ENCODE measurements at places on chromosomes 1 and 21.

DNA sequence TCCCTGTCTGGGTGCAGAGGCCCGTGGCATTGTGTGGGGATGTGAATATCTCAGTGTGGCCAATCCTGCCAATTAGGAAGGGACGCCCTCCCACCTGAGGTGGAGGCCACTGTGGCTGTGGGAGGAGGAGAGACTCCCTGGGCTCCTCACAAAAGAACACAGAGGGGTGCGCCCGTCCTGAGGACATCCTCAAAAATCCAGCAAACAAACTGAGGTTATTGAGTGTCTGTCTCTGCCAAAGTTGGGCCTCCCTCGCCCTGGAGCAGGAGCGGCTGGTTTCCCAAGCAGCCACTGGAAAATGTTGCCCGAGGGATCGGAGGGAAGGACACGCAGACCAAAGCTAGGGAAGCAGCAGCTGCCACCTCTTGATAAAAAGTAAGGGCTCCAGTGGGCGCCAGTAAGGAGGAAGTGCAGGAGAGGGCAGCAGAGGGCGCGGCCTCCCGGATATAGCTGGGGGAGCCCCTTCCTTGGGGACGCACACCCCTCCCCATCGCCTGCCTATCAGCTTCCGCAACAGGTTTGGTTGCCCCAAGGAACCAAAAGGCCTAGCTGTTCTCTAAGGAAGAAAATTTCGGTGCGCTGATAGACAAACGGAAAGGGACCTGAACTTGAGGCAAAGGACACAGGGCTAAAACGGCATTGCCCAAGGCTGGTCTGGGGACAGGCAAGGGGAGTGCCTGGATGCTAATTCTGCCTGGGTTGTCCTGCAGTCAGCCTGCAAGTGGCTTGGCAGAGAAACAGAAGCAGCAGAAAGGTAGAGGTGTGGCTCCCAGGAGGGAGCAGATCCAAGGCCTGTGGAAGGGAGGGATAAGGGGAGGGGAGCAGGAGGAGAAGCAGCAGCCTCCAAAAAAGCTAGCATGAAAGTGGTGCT, 1.7 kb upstream of the GRIK3 start:
- DNase-seq, result peak; percentile 63

DNA sequence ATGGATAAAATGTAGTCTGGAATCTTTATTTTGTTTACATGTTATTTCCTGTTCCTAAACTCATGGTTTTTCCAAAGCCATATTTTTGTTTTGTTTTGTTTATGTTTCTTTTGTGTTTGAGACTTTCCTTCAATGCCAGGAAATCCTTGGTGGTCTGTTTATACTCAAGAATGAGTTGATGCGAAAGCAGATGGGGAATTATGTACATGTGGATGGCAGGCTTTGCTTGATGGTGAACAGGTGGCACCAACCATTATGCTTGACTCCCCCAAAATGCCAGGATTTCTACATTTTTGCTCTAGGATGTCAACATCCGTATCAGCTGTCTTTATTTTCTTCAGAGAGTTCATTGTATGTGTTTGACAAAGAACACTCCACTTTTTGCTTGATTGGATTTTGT, 448.5 kb downstream of the PRDM2 start:
- DNase-seq, result no peak

DNA sequence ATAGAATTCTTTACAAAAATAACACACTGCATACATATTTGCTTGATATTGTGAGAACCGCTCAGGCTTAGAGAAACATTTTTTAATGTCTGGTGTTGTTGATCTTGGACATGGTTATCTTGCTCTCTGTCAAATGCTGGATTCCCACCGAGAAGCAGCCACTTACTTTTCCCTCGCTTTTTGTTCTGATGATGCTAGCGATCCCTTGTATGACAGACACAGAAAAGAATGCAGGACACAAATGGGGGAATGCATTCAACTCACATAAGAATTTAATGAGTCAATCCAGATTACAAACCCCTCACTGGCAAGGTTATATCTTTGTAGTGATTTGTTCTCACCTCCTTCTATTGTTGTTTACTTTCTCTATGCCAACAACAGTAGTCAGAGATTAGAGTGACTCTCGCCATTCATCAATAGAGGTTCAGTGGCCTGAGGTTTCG, 76.8 kb upstream of the AKT3 start:
- no peak for DNase-seq

GRCh38 chr1:41726899-41727748, 191.6 kb downstream of the HIVEP3 start:
- peak; percentile 43 for DNase-seq

- DNase-seq, result no peak
Measured at GRCh38 chr1:33797849-33798248, 66.0 kb upstream of the HMGB4 start.

DNA sequence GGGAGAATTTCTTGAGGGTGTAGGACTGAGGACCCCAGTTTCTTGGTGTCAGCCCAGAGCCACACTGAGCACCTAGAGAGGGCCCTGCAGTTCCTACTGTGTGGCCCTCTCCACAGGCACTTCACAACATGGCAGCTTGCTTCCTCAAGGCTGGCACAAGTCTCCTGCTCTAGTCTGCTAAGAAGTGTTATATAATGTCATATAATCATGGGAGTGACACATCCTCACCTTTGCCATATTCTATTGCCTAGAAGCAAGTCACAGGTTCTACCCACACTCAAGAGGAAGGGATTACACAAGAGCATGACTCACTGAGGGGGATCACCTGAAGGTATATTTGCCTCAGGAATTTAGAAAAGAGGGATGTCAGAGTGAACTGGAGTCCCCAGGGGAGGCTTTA, 5.5 kb upstream of the SNX27 start:
- DNase-seq, result no peak

DNA sequence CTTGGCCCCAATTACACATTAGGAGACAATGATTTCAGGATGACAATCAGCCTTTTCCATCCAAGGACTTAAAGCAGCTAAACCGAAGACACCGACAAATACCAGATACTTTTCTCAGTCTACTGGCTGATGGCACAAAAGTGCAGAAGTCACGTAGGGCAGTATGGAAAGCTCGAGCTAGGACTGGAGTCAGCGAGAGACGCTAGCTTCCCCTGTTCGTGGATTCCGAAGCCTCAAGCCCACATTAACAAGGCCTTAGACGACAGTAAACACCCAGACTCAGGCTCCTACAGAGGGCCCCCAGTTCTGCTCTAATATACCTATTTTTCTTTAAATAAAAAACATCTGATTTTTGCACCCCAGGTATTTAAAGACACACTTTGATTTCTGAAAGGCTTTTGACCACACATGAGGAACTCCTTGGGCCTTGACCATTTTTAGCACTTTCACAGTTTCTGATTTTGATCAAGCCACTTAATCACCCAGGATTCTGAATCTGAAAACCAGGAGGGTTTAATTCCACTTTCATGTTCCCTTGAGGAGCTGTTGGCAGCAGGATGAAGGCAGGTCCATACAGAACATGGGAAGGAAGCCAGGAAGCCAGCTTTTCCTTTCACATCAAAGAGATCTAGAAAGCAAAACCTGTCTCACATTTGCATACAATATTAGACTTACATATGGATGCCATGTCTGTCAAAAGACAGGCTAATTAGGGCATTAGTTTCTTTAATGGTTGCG, 204.1 kb downstream of the GABPA start:
- no peak for DNase-seq

DNA sequence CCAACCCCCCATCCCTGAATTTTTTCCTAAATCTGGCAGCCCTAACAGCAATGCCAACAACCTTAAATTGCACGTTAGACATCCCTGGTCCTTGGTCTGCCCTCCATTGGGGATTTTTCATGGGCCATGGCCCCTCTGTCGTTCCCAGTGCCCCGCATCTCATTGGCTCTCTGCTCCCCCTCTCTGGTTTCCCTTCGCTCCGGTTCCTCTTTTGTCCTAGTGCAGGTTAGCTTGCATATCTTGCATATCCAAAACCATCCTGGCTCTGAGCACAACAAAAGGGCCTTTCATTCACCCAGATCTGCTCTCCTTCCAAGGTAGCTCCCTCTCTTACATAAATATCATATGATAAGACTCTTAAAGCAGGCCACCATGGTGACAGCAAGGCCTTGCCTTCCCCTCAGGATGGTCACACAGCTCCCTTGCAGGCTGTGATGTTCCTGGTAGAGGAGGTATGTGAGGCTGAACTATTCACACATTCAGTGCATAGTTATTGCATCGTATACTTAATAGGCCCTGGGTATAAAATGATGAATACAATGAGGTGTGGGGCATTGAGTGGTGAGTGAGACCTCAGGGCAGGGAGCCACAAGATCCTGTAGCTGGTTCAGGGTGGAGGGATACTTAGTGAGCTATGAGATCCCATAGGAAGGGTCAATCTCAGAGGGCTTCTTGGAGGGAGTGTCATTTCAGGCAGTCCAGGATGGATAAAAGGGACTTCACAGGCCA, 45.2 kb downstream of the TENT5C start:
- no peak for DNase-seq

DNA sequence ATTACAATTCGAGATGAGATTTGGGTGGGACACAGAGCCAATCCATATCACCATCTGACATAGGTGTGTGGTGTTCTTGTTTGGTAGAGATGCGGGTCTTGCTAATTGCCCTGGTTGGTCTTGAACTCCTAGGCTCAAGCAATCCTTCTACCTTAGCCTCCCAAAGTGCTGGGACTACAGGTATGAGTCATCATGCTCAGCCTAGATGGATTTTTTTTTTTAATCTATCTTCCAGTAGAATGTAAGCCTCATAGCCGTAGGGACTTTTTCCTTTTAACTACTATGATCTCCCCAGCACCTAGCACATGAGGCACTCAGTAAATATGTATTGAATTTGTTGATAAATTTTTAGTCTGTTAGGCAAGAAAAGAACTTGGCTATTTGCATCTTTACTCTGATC, 94.6 kb upstream of the TENT5C start:
- DNase-seq, result no peak

DNA sequence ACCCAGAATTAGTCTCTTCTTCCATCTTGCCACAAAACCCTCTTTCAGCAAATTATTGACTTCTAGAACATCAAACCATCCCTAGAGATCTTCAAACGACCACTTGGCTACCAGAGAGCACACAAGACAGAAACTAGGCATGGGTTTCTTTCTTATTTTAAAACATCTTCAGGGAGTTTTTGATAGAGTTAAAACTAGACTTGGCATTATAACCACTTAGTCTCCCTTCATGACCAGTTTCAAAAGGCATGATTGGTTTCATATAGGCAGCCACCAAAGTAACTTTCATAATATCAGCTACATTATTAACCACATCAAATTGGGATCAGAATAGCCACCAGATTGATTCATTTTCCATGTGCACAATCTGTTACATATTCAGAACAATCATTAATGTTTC, 368.4 kb upstream of the GREM2 start:
- no peak for DNase-seq

DNA sequence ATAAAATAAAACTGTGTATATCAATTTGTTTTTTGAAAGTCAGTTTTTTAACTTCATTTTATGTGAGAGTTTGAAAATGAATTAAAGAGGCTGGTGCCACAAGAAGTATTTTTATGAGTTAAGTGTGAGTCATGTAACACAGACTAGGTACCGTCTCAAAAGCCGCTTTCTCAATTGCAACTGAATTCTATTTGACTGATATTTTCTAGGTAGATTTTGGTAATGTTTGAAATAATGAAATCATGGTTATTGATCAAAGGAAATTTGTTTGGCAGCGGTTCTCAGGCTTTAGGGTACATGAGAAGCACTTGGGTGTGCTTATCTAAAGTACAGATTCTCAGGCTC, 4.6 kb downstream of the SNX27 start:
- no peak for DNase-seq

DNA sequence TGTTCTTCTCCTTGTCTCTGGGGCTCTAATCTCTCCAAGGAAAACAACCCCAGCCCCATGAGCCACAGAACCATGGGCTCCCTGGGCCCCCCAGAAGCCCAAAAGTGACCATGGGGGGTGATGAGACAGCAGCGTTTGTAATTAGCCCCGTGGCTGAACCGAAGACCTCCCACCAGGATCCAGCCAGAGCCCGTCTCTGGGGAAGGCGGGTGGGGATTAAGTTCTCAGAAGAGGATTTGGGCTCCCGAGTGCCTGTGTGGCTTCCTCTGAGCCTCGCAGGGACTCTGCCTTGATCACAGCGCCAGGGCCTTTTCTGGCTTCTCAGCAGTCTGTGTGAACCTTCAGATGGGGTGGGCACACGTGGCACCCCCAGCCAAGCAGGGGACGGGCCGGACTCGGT, 77.0 kb downstream of the ALPL start:
- DNase-seq, result no peak

DNA sequence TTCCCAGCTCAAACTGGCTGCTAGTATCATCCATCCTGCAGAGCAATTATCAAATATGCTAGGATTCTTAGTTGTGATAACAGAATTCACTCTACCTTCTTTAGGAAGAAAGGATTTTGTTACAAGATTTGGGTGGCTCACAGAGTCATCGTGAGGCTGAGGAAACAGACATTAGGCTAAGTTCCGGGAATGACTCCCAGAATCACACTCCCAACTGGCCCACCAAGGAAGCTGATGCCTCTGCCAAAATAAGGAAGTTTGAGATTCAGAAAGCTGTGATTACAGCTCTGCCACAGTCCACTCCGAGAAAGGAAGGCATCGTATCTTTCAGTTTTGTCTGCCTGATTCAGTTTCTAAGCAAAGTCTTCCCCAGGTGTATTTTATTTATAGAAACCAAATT, 50.6 kb upstream of the LYPLAL1 start:
- DNase-seq, result no peak

GRCh38 chr1:77899647-77900320, 11.4 kb downstream of the NEXN start:
- DNase-seq, result no peak

Measured in NCI-H2107 (cell line).